Motor neuron (in vitro differentiated cells): ENCODE measurements at places on chromosomes 6 and 20.
A peak's percentile ranks its signal among the peaks of the same experiment; 100 is the strongest.

DNA sequence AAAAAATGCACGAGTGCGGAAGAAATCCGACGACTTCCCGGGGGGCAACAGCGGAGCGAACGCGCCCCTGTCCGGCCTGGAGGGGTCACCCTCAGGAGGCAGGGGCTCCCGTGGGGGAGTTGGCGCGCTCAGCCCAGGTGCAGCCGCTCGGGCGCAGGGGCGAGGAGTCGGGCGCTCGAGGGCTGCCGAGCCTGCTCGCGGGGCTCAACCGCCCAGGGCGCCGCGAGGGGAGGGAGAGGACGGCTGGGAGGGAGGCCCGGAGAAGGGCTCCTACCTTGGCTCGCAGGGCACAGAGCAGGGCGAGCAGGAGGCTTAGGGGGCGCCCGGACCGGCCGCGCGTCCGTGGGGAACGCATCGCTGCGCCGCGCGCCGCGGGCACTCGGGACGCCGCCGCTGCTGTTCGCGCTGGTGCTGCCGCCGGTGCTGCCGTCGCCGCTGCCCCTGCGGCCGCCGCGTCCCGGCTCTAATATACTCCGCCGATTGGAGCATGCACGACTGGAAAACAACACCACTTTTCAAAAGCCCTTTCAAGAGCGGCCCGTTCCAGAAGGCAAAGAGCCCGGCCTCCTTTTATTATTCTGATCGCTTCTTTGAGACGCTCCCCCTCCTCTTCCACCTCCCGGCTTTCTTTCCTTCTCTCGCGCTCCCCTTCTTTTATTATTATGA, 490 bp downstream of the JAG1 start:
- ATAC-seq = peak; percentile 20

DNA sequence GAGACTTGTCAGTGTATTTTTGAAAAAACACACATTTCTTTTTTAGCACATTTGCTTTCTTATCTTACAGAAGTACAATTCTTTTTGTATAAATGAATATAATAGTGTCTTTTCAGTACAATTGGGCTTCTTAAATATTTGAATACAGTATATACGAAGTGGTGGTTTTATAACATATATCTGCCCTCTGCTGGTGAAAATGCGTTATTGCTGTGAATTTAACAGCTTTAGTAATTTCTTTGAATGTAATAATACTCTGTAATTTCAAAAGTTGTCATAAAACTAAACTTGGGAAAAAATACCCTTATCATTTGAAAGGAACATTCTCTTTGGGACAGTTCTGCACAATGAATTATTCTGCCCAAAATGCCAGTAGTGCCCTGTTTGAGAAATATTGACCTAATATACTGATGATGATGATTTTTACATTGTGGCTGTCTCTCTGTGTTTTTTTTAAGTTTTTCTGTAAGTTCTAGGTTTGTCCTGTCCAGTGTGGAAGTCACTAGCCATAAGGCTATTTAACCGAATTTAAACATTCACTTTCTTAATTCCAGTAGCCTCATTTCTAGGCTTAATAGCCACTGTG, 19.0 kb downstream of the SMAP1 start:
- no peak for ATAC-seq

- no peak for ATAC-seq
These were observed 547.8 kb upstream of the POU3F2 start for GRCh38 chr6:98286620-98287019.

GRCh38 chr6:33241968-33242367, 29.7 kb downstream of the VPS52 start:
- no peak for ATAC-seq

DNA sequence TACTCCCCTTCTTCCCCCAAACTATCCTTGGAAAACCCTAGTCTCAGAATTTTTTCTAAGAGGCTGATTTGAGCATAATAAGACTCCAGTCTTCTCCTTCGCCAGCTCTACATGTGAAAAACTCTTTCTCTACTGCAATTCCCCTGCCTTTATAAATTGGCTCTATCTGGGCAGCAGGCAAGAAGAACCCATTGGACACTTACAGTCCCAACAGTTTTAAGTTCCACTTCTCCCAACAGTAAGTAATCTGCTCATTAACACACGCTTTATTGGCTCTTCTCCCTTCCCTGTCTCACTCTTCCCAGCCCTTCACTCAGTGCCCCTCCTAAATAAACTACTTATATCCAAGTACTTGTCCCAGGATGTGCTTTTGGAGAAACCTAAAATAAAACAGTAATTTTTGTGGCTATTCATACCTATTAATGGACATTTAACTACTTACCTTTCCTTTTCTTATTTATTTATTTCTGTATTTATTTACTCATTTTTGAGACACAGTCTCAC, 11.1 kb upstream of the DDR1 start:
- ATAC-seq = no peak

GRCh38 chr20:43536817-43537440, 21.9 kb upstream of the SGK2 start:
- ATAC-seq = no peak

DNA sequence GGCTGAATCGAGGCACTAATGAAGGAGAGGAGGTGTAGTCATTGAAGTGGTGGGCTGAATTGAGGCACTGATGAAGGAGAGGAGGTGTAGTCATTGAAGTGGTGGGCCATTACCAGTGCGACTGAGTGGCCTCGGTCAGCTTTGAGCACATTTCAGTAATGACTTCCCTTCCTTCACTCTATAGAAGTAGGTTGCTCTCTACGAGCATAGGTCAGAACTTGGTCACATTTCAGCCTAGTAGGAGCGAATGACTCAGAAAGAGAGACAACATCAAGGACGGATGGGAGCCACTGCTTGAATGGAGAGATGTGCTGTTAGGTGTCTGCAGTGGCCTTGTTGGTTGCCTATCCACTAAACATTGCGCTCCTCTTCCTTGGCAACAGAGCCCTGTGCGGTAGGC, 39.5 kb downstream of the ZDHHC14 start:
- ATAC-seq = no peak

DNA sequence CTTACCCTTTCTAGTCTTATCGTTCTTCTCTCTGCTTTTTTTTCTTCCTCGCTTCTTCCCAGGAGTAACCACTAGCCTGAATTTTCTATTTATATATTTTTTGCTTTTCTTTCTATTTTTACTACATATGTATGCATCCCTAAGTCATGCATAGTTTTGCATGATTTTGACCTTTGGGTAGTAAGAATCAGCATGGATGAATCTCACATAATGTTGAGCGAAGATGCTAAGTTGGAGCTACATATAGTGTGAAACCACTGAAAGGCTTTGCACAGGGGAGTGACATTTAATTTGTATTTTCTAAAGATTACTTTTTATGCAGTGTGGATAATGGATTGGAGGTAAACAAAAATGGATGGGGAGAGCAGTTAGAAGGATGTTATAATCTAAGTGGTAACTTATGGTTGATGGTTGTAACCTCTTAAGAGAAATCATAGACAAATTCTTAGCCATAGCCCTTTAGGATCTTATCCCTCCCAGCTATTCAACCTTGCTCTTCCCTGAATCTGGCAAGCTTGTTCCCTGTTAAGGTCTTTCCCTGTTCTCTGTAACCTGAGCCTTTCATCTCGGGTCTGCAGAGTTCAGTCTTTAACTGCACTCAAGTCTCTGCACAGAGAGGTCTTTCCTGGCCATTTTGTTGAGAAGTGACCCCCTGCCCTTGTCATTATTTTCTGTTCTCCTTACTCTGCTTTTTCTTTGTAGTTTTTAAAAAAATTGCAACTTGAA, 18.0 kb downstream of the PEX7 start:
- ATAC-seq = no peak

GRCh38 chr20:9457136-9457535, 57.3 kb upstream of the LAMP5 start:
- ATAC-seq = no peak

GRCh38 chr6:64792534-64792933, 914.5 kb downstream of the EYS start:
- ATAC-seq = no peak
